ENCODE measurements at places on chromosomes 7 and 10.

DNA sequence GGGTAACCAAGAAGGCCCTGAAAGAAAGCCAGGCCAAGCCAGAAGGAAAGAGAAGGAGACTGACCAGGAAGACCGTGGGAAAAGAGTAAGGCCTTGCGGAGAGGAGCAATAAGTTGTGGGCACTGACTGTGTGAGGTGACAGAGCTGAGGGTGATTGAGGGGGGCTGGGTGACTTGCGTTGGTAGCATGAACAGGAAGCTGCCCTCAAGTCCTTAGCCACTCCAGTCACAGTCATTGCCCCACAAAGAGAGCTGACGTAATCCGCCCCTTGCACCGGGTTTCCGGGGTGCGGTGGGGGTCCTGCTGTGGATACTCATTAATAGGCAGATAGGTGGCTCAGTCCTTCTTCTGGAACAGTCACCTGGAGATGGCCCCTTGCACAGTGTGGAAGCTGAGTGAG lies 16.1 kb upstream of the DMBT1 start:
- no peak for DNase-seq

- no peak for DNase-seq
Observed at GRCh38 chr7:37452346-37452745, 3.7 kb upstream of the ELMO1 start.

DNA sequence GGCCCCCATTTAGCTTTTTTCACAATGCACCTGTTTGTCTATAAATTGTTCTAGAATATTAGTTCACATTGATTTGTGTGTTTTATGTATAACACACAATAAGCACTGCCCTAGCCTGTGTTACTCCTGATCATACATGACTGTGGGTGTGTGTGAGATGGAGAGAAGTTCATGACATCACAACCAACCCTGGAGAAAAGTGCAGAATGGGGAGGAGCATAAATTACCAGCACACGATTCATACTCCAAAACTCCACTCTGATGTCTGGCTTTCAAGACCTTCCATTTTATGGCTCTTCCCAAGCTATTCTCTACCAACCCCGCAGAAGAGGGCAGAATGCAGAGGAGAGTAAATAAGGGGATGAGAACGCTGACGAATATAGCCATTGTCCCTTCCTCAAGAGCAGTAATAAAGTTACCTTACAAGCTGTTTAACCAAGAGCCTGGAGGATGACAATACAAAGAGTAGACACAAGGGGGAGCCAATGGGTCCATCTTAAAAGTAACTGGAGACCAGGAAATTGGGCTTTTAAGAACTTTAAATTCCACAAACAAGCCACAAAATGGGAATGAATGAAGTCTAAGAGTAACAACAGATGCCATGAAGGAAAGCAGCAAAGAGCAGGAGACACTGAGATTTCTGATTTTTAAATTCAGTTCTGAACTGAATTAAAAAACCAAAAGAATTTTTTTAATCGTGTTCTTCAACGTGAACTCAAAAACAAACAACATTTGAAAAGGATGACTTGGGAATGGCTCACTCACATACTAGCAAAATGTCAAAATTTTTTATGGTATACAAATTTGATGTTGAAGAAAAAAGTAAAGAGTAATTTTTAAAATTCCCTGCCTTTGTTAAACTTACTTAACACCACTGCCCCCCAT lies 159.6 kb downstream of the PARD3 start:
- DNase-seq: peak; percentile 71

GRCh38 chr10:119933179-119933578 lies 40.6 kb downstream of the SEC23IP start:
- peak; percentile 52 for DNase-seq

GRCh38 chr10:61752111-61753011 lies 89.6 kb downstream of the CABCOCO1 start:
- DNase-seq: no peak

GRCh38 chr7:106393564-106394251 lies 108.9 kb upstream of the NAMPT start:
- no peak for DNase-seq

DNA sequence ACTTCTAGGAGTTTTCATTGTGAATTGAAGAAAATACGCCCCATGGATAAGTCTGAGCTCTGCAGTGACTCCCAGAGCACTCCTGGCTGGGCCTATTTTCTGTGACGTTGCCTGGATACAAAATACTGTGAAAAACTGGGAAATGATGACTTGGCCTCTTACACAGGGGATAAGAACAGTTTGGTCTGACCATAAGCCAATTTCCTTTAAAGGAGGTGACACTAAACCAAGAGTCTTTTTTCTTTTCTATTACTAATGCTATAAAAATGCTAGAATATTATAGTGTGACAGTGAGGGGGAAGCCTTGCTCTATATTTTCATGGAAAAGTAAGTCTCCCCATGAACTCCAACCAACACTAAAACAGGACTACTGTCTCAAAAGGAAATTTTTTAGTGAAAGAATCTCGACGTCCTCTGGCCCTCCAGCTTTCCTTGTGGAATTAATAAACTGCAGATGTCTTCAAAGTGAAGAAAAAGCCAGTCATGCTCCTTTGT lies 45.5 kb downstream of the MYOF start:
- no peak for DNase-seq

- no peak for DNase-seq
Observed at GRCh38 chr7:158442260-158442659, 145.4 kb downstream of the PTPRN2 start.

- no peak for DNase-seq
Observed at GRCh38 chr7:156487811-156488533, 152.6 kb upstream of the RNF32 start.

DNA sequence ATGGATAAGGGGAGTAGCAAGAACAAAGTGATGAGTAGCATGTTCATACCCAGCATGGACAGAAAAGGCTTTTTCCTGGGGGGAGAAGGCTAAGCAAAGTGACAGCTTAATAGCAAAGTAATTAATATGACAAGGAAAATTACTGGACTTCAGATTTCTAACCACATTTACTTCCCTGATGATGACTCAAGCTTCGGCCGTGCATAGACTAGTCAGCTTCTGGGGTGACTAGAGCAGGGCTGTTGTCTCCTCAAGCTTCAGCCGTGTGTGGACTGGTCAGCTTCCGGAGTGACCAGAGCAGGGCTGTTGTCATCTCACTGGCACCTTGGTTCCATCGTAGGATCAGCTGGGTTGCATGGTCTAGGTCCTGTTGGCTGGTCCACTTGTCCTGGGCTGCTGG lies 2.1 kb upstream of the ZNF117 start:
- no peak for DNase-seq

DNA sequence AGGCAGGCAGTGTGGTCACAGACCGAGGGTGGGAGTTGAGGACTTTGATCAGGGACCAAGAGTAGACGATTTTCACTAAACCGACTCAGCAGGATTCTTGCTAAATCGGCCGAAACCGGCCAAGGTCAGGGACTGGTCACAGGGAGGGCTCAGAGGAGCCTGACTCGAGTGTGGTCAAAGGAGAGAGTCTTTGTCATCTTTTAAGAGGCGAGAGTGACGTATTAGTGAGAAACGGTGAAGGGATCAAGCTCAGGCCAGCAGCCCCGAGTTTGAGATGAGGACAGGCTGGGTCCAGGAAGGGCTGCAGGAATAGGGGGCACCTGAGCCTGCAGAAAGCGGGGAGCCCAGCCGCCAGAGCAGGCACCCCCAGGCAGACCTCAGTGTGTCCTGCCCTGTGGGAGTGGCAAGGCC lies 41.6 kb upstream of the FAM20C start:
- DNase-seq: no peak

DNA sequence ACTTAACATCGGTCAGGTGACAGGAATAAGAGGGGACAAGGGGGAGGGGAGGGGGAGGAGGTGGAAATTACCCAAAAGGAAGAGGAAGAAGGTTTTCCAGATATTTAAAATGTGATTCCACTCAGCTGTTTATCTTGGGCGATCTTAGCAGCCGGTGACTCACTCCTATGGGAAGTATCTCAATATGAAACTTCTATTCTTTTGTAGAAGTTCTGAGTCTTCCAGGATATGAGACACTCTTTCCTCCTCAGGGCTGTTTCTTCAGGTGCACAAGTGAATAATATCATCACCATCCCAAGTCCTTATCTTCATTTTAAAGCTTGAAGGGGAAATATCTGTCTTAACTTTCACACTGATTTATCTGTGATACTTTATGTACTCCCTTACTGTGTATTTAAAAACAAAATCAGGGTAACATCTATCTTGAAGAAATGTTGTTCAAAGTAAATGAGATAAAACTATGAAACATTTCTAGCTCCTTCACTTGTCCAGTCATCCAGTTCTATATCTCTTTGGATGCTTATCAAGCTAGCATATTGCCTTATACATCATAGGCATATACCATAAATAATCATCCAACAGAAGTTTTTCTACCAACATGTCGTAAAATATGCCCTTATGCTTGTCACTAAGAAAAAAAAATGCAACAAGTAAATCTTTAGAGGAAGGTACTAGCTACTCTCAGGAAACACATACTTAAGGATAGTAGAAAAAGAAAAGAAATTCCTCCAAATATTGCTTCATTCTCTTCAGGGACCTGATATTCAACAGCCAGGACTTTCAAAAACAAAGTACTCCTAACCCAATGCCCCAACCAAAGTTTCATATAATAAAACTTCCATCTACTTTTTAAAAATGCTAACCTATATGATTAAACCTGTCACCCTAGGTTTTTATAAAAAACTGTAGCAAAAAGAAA lies 13.7 kb downstream of the DOCK4 start:
- no peak for DNase-seq

DNA sequence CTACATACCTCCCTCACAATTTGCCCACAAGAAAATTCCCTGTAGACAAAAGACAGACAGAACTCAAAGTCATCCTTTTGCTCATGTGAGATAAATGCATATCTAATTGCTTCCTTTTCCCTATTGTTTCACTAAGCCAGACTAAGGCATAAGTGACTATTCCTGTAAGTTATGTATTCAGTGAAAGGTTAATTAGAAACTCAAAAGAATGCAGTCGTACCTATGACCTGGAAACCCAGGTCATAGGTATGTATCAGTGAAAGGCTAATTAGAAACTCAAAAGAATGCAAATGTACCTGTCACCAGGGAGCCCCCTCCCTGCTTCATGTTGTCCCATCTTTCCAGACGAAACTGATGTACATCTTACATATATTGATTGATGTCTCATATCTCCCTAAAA lies 10.3 kb upstream of the GARS1 start:
- DNase-seq: no peak

DNA sequence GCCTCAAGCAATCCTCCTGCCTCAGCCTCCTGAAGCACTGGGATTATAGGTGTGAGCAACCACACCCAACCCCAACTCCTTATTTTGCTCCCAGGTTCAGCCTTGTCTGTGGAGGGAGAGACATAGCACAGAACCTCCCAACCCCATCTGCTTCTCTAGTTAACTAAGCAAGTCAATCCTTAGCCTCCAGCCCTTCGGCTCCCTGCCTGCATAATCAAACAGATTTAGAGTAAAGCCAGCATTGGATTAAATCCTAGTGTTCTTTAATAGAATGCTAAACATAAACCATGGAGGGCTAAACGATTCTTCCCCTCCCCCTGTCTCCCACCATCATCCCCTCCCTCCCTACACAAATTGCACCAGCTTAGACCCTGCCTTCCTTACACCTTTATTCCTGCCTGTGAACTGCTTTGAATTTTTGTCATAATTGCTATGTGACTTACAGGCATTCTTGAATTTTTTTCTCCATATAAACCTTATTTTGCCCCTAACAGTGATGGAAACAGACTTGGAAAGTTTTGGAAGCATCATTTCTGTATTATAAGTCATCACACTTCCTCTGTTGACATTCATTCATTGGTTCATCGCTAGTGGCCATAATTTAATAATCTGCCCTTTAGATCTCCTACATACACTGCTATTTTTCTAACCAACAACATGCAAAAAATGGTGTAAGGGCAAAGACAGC lies 72.6 kb upstream of the TOMM7 start:
- no peak for DNase-seq

- no peak for DNase-seq
Observed at GRCh38 chr7:115634633-115635032, 395.9 kb downstream of the TFEC start.

GRCh38 chr10:11180228-11180627 lies 162.6 kb downstream of the CELF2 start:
- no peak for DNase-seq

GRCh38 chr7:155469-155900 lies 36.9 kb upstream of the FAM20C start:
- no peak for DNase-seq

DNA sequence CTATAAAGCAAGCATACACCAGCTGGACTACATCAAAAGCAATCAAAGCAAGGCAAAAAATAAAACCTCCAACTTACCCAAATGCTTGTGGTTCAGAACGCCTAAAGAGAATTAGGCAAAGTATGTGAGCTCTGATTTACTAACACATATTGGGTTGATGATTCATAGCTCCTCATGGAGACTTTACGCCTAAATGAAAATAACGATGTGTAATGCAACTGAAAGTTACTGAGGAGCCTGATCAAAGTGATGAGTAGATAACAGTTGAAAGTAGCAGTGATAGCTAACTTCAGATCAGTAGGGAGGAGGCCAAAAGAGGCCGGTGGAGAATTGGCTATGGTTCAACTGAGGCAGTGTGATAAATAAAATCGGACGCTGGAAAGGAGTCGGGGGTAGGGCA lies 85.0 kb downstream of the MPP7 start:
- DNase-seq: no peak

- no peak for DNase-seq
Observed at GRCh38 chr7:149494738-149495368, 2.8 kb downstream of the ZNF746 start.

- DNase-seq: no peak
Observed at GRCh38 chr7:73971322-73971703, 56.7 kb upstream of the ELN start.

- no peak for DNase-seq
Observed at GRCh38 chr10:30719832-30720231, 90.3 kb upstream of the LYZL2 start.

GRCh38 chr7:132207211-132207610 lies 369.1 kb downstream of the PLXNA4 start:
- DNase-seq: no peak

- DNase-seq: no peak
Observed at GRCh38 chr10:14751921-14752320, 22.8 kb downstream of the FAM107B start.

DNA sequence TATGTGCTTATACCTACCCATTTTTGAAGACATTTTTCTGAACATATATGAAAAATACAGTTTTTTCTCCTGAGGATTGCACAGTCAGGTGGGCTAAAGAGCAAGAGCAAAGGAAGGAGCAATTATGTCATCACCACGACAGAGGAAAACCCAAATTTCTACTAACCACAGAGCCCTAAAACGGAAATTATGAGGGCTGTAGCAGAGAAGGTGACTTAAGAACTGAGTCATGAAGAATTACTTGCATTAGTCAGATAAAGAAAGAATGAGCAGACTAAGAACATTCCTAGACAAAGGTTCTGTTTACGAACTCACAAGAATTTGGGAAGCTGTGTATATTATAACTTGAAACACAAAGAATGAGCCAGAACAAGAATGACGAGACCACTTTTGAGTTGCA lies 974.4 kb downstream of the NXPH1 start:
- no peak for DNase-seq

DNA sequence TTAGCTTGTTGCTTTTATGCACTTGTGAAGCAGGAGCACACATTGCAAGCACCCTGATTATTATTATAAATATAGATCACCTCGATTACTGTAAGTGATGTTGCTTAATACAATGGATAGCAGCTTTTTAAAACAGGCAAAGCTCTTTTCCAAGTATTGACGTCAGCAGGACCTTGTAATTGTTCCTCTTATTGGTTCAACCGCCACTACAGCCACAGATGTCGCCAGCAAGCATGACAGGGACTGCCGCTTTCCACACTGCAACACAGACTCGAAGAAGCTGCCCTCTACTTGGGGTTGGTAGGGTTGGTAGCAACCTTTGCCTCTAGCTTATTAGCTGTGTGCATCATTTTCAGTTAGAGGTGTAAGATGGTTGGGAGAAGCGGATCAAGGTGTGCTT lies 167.6 kb downstream of the ZNF365 start:
- no peak for DNase-seq
